Mesendoderm (in vitro differentiated cells): ENCODE measurements at places on chromosomes 16 and 17.
A peak's percentile ranks its signal among the peaks of the same experiment; 100 is the strongest.

GRCh38 chr16:1674306-1674705 lies 3.8 kb upstream of the JPT2 start:
- H3K4me1 ChIP-seq = no peaks in the 10 kb centered on the region
- no peak overlapping the region for H3K4me3 ChIP-seq
- H3K27me3 ChIP-seq = no peaks in the 10 kb centered on the region
- no peak for DNase-seq
- H3K27ac ChIP-seq = no peak overlapping the region

- H3K27ac ChIP-seq = no peak overlapping the region
- DNase-seq = no peak
- peaks cover 4% of the 10 kb centered on the region for H3K4me1 ChIP-seq
- H3K36me3 ChIP-seq = no peaks in the 10 kb centered on the region
- H3K4me3 ChIP-seq = no peak overlapping the region
Measured at GRCh38 chr17:2849327-2849670, 53.1 kb downstream of the RAP1GAP2 start.

DNA sequence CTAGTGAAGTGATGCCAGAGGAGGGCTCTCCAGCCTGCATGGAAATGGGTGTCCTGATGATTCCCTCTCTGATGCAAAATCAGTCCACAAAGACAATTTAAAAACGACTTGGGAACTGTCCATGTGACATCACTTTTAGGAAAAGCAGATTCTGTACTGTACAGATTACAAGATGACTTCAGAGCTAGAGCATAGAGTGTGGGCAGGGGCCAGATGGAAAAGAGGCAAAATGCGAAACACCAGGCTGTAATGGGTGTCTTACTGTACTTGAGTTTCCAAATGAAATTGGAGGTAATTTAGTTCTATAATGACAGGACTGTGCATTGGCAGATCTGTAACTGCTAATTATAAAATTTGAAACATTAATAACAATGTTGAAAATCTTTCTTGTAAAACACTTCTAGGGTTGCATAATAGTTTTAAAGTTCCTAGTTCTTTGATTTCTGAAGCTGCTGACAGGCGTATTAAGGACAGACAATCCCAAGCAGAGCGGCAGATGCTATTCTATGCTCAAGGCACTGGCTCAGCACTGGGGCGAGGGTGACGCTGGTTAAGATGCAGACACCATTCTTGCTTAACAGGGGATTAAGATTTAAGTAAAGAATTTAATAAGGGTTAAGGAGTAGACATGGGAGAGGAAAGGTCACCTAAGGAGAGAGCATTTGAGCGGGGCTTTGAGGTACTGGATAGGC lies 29.6 kb downstream of the OGFOD1 start:
- H3K4me1 ChIP-seq = no peaks in the 10 kb centered on the region
- no peaks in the 10 kb centered on the region for H3K27me3 ChIP-seq
- no peak for DNase-seq
- H3K27ac ChIP-seq = no peak overlapping the region

GRCh38 chr16:11553371-11553770 lies 33.3 kb downstream of the LITAF start:
- H3K4me1 ChIP-seq = no peaks in the 10 kb centered on the region
- H3K36me3 ChIP-seq = no peaks in the 10 kb centered on the region
- no peak overlapping the region for H3K4me3 ChIP-seq
- no peaks in the 10 kb centered on the region for H3K27me3 ChIP-seq
- no peak for DNase-seq

- H3K36me3 ChIP-seq = no peaks in the 10 kb centered on the region
- no peaks in the 10 kb centered on the region for H3K27me3 ChIP-seq
- no peaks in the 10 kb centered on the region for H3K4me1 ChIP-seq
- H3K27ac ChIP-seq = no peak overlapping the region
- no peak overlapping the region for H3K4me3 ChIP-seq
Measured at GRCh38 chr17:80765241-80765961, 220.8 kb downstream of the RPTOR start.

- H3K36me3 ChIP-seq = no peaks in the 10 kb centered on the region
- H3K4me3 ChIP-seq = no peak overlapping the region
- no peak for DNase-seq
- no peak overlapping the region for H3K27ac ChIP-seq
- H3K27me3 ChIP-seq = no peaks in the 10 kb centered on the region
Measured at GRCh38 chr17:83064021-83064731, 15.2 kb upstream of the METRNL start.

- DNase-seq = peak; percentile 79
- no peak overlapping the region for H3K4me3 ChIP-seq
- no peaks in the 10 kb centered on the region for H3K36me3 ChIP-seq
- no peaks in the 10 kb centered on the region for H3K27me3 ChIP-seq
- H3K27ac ChIP-seq = no peak overlapping the region
- H3K4me1 ChIP-seq = peaks cover 4% of the 10 kb centered on the region
Measured at GRCh38 chr16:17777408-17777863, 306.7 kb upstream of the XYLT1 start.

GRCh38 chr17:22123536-22124281 lies 431.4 kb downstream of the KCNJ18 start:
- no peak overlapping the region for H3K27ac ChIP-seq
- H3K27me3 ChIP-seq = no peaks in the 10 kb centered on the region
- DNase-seq = no peak
- H3K36me3 ChIP-seq = no peaks in the 10 kb centered on the region
- no peaks in the 10 kb centered on the region for H3K4me1 ChIP-seq
- no peak overlapping the region for H3K4me3 ChIP-seq

GRCh38 chr17:7781429-7781828 lies 52.6 kb upstream of the KDM6B start:
- H3K27ac ChIP-seq = no peak overlapping the region
- H3K36me3 ChIP-seq = no peaks in the 10 kb centered on the region
- no peaks in the 10 kb centered on the region for H3K4me1 ChIP-seq
- no peak for DNase-seq
- H3K4me3 ChIP-seq = no peak overlapping the region

DNA sequence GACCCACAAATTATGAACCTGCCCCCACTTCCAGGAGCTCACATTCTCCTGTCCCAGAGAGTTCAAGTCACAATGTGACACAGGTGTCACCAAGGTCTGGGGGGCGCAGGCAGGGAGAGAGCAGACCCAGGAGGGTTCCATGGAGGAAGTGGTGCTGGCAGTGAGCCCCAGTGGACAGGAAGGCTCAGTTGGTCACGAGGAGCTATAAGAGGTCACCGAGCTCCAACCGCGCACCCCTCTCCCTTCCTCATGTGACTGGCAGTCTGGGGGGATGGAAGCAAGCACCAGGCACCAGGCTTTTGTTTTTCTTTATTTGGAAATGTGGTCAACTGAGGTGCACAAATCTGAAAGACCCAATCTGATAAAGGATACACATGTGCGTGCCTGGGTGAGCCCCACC lies 2.5 kb downstream of the ITGAD start:
- no peak for DNase-seq
- no peaks in the 10 kb centered on the region for H3K27me3 ChIP-seq
- H3K4me3 ChIP-seq = no peak overlapping the region
- H3K36me3 ChIP-seq = no peaks in the 10 kb centered on the region
- no peaks in the 10 kb centered on the region for H3K4me1 ChIP-seq

DNA sequence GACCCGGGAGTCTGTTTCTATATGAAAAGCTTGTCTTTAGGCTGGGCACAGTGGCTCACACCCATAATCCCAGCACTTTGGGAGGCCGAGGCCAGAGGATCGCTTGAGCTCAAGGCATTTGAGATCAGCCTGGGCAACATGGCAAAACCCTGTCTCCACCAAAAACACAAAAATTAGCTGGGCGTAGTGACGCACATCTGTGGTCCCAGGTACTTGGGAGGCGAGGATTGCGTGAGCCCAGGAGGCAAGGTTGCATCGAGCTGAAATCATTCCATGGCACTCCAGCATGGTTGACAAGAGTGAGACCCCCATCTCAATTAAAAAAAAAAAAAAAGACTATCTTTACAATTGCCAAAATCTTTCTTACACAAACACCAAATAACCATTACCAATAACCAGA lies 22.7 kb upstream of the RFFL start:
- H3K4me1 ChIP-seq = peaks cover 11% of the 10 kb centered on the region
- H3K4me3 ChIP-seq = no peak overlapping the region
- H3K27me3 ChIP-seq = no peaks in the 10 kb centered on the region
- H3K36me3 ChIP-seq = no peaks in the 10 kb centered on the region
